ENCODE measurements at places on chromosomes 16 and 17.

DNA sequence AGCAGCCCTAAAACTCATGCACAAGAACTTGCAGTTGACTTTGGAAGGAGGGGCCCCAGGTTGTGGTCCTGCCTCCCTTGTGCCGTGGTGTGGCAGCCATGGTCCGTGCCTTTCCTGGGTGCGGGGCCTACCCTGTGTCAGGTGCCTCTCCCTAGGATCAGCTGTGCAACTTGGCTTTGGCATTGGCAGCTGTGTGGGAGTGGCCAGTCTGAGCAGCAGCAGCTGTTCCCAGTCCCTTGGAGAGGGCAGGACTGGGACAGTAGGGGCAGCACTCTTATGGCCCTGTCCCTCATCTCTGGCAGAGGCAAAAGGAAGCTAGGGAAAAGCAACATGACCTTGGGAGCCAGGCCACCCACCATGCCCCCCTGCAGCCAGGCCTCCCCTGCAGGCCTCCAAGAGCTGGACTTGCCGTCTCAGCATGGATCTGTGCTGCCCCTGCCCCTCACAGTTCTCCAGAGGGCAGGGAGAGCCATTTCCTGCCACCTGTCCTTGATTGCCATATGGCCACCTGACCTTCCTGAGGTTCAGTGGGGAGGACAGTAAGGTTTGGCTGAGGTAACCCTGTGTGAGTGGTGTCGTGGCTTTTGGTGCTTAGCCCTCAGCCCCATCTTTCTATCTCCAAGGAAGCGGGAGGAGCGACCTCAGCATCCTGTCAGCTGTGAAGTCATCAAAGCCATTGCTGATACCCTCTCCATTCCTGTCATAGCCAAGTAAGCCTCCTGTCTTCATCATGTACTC, 15.5 kb upstream of the NFATC3 start:
- no peak for DNase-seq

DNA sequence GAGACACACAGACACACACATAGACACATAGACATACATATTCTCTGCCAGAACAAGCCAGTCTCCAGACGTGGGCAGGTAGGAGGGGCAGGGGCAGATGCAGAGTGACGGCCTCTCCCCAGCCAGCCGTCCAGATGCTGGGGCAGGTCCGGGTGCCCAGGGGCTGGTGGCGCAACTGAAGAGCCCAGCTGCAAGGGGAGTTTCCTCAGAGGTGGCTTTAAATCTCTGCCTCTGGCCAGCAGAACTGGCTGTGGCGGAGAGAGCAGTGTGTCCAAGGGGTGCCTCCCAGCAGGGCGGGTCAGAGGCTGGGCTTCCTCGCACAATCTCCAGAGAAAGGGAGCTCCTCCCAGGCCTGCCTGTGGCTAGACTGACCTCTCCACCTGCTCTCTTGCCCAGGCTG, 9.4 kb upstream of the GCGR start:
- no peak for DNase-seq

GRCh38 chr16:50909831-50910735, 168.2 kb downstream of the CYLD start:
- DNase-seq, result no peak

DNA sequence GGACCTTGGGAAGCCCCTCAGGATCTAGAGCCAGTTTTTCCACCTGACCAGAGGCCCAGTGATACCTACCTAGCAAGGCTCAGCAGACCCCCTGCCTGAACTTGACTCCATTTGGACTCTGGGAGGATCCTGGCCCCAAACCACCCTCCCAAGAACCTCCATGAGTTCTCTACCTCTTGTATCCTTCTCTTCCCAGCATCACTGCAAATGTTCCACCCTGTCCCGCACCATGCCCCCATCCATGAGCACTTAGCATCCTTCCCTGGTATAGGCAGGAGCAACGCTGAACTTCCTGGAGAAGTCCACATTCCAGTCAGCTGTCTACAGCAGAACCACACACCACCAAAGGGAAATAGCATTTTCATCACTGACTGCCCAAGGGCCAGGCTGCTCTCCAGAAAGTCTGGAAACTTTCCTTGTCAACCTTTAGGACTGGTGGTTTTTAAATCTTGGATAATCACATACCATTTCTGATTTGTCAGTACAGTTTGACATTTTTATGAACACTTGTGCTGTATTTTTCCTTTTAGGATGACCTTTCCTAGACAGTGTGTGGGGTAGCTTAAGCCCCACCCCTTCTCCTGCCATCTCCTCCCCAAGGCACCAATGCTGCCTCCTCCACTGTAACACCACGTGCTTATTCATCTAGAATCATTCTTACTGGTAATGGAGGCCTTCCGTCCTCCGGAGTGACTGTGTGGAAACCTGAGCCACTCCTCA, 13.9 kb downstream of the EIF4A3 start:
- DNase-seq, result no peak

DNA sequence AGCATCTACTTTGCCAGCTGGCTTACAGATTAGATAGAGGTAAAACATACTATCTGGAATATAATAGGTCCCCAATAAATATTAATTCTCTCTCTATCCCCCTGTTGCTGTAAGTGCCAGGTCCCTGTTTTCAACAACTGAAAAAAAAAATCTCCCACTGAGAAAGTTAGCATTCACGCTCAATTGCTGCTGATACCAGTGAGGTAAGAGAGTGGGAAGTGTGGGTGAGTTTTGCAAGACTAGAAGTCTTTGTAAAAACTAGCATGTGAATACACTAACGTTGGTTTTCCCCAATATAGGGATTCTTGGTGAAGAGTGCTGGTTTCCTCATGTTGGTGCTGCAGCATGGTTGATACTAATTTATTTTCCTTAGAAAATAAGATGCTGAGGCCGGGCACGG, 11.7 kb upstream of the TAOK1 start:
- DNase-seq, result no peak

- DNase-seq, result no peak
These were observed 87.5 kb downstream of the BMERB1 start for GRCh38 chr16:15521758-15522509.

- peak; percentile 49 for DNase-seq
These were observed 62.1 kb downstream of the RMI2 start for GRCh38 chr16:11407047-11407982.

- DNase-seq, result no peak
These were observed 59.8 kb upstream of the FBXO47 start for GRCh38 chr17:39026980-39027451.

DNA sequence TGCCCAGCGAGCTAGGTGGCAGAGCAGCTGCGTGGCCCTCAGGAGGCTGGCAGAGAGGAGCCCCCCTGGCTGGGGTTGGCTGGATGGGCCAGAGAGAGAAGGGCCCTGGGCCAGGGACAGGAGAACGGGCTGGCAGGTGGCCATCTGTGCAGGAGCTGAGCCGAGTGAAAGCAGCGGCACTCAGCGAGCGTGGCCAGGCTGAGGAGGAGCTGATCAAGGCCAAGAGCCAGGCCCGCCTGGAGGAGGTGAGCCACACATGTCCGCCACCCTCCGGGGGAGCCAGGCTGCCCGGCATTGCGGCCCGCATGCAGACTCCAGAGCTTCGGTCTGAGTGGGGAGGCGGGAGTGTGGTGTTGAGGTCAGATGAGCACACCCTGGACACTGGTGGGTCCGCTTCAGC, 2.1 kb upstream of the RAC3 start:
- DNase-seq, result no peak

- DNase-seq, result no peak
These were observed 178.5 kb upstream of the RPL38 start for GRCh38 chr17:74024871-74025531.
